Thyroid gland (tissue), 4 donors: ENCODE measurements at places on chromosomes 1 and 21. TPM values are rescaled to one million over a fixed set of nuclear protein-coding genes. Genes with fewer than 3 reads are reported as not detected.
A peak's percentile ranks its signal among the peaks of the same experiment; 100 is the strongest.

LRRC39 gene
- 2.0 TPM for total RNA-seq

GRCh38 chr1:33685256-33685655, 178.6 kb upstream of the HMGB4 start:
- H3K4me1 ChIP-seq = no peaks in the 10 kb centered on the region
- DNase-seq = no peak

RERE gene
- 118 TPM for total RNA-seq

DNA sequence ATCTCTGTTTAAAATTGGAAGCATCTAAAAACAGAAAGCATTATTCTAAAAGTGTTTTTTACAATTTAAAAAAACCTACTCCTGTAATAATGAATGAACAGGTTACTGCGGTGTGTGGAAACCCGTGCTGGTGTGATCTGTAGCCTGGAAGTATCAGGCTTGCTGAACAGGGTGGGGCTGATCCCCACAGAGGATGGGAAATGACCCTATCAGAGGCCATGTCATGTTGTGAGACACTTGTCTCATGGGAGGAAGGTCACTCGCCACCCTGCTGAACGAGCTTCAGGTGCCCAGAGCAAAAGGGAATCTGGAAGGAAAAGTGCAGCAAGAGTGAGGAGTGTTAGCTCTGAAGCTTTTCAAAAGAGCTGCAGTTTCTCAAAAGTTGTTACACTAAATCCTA, 320.7 kb downstream of the RRAGC start:
- no peaks in the 10 kb centered on the region for H3K36me3 ChIP-seq
- no peak overlapping the region for H3K4me3 ChIP-seq
- H3K27ac ChIP-seq = no peak overlapping the region
- no peaks in the 10 kb centered on the region for H3K27me3 ChIP-seq

DNA sequence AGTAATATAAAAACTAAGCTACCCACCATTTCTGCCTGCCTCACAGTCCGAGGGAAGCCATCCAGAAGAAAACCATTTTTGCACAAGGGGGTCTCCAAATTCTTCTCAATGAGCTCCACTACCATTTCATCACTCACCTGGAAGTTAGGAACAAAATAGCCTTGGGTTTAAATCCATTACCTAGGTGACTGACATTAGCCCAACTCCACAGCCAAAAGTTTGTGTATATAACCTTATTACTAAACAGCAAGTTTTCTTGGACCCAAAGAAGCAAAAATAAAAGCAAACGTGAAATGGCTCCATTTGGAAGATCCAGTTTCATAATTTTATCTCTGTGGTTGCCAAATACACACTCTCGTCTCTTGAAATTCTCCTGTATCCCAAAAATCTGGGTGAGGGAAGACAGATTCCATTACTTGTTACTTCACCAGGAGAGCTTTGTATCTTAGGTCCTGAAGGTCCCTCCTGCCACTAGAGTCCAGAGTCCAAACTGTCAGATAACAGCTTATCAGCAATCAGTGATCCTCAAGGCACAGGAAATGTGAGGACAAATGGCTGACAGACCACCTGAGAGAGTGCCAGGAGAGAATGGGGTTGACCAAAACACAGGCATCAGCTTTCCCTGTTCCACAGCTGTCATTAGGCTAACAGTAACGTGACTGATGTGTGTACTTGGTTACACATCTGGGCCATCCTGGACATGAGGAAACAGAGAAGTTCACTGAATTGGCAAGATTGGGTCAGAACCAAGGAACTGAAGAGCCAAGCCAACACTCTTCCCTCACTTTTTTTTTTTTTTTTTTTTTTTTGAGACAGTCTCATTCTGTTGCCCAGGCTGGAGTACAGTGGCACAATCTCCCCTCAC, 14.9 kb downstream of the AK2 start:
- H3K4me1 ChIP-seq = peaks cover 11% of the 10 kb centered on the region
- peaks cover 33% of the 10 kb centered on the region for H3K36me3 ChIP-seq
- H3K27me3 ChIP-seq = no peaks in the 10 kb centered on the region
- H3K27ac ChIP-seq = no peak overlapping the region
- H3K4me3 ChIP-seq = no peak overlapping the region

DNA sequence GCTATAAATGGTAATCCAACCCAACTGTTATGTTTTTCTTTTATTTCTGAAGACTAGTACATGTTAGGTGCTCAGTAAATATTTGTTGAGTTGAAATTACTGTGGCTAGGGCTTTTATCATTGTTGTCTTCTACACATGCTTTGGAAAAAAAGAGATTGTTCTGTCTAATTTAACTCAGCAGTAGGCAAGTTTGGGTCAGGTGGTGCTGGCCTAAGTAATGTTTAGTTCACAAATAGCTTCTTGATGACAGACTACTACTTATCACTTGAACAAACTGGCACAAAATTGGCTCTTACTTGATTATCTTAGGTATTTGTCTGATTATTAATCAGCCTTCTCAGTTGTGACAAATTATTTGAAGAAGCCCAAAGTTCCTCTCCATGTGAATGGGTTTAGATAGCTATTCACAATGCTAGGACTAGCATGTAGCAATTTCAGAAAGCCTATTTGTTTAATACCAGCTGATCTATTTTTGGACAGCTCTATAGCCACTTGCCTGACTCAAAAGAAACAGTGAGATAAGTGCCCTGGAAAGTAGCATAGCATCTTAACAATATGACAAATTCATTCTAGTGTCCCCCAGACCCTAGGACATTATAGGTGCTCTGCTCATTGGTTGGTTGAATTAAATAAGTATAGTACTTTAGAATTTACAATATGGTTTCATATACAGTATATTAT, 32.6 kb downstream of the TMEM200B start:
- H3K27ac ChIP-seq = no peak overlapping the region
- H3K27me3 ChIP-seq = no peaks in the 10 kb centered on the region
- H3K4me3 ChIP-seq = no peak overlapping the region

- H3K27ac ChIP-seq = no peak overlapping the region
- H3K4me1 ChIP-seq = no peaks in the 10 kb centered on the region
- H3K36me3 ChIP-seq = no peaks in the 10 kb centered on the region
- no peak for DNase-seq
- no peaks in the 10 kb centered on the region for H3K27me3 ChIP-seq
Observed at GRCh38 chr1:215767761-215768160, 200.7 kb downstream of the KCTD3 start.

DNA sequence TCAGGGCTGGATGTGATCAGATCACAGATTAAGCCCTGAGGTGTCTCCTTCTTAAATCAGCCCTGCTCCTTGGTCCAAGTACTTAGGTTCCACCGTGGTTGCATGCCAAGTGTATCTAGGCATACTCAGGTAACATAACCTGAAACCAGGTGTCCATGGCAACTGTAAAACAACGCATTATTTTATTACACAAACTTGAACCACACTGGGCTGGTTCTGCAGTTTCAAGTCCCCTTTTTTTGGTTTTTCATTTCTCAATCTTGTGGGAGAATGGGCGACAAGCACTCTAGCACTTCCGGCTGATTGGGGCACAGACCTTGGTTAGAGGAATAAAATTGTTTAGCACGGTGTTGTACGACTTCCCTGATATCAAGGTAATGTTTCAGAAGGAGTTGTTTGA, 65.2 kb downstream of the GBP6 start:
- no peaks in the 10 kb centered on the region for H3K36me3 ChIP-seq
- no peaks in the 10 kb centered on the region for H3K27me3 ChIP-seq
- H3K4me3 ChIP-seq = no peak overlapping the region
- H3K27ac ChIP-seq = peak overlapping the region; percentile 28
- peak; percentile 66 for DNase-seq
- H3K4me1 ChIP-seq = peaks cover 5% of the 10 kb centered on the region

DNA sequence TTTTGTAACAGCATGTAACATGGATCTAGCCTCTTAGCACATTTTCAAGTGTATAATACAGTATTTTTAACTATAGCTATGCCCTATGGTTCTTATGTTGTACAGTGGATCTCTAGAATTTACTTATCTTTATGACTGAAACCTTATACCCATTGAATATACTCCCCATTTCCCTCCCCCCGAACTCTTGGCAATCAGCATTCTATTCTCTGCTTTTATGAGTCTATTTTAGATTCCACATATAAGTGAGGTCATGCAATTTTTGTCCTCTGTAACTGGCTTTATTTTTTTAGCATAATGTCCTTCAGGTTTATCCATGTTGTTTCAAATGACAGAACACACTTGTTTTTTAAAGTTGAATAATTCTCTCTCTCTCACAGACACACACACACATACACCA, 3.1 kb upstream of the GBP6 start:
- H3K4me3 ChIP-seq = no peak overlapping the region
- H3K4me1 ChIP-seq = peaks cover 9% of the 10 kb centered on the region
- no peaks in the 10 kb centered on the region for H3K36me3 ChIP-seq
- no peaks in the 10 kb centered on the region for H3K27me3 ChIP-seq
- no peak overlapping the region for H3K27ac ChIP-seq

- no peak overlapping the region for H3K27ac ChIP-seq
- peak; percentile 85 for DNase-seq
- H3K4me1 ChIP-seq = peaks cover 14% of the 10 kb centered on the region
- no peaks in the 10 kb centered on the region for H3K36me3 ChIP-seq
- no peak overlapping the region for H3K4me3 ChIP-seq
Observed at GRCh38 chr1:156889802-156890580, 3.5 kb upstream of the PEAR1 start.

DNA sequence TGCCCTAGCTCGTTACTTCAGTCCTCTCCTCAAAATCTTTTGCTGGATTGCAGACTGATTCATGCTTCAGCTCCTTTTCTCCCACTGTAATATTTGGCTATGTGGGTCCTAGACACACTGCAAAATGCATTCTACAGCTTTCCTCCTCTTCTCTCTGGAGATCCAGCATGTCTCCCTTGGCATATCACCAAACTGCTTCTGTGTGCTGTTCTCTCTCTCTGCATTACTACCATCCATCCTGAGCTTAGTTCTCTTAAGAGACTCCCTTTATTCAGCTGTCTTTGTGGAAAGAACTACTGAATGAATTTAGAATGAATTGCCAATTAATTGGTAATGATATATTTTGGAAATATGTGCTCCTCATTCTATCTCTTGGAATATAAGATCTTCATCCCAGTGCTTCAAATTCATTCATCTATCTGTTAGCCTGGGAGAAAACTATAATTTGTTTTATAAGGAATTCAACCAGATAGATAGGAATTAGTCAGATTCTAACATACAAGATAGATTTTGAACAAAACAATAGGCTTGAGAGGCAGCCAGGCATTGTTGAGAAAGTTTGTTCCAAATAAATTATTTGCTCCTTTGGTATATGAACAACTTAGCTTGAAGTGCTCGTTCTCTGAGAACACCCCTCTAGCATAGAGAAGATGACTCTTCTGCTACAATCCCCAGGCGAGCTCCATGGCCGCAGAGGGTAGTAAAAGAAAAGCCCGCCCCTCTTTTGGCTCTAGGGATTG, 71.9 kb downstream of the NTMT2 start:
- no peaks in the 10 kb centered on the region for H3K36me3 ChIP-seq
- no peak overlapping the region for H3K27ac ChIP-seq
- no peak for DNase-seq
- H3K27me3 ChIP-seq = no peaks in the 10 kb centered on the region
- no peak overlapping the region for H3K4me3 ChIP-seq

- no peaks in the 10 kb centered on the region for H3K36me3 ChIP-seq
- H3K27me3 ChIP-seq = no peaks in the 10 kb centered on the region
- no peak overlapping the region for H3K27ac ChIP-seq
Observed at GRCh38 chr1:175510914-175511313, 232.5 kb downstream of the TNR start.

DNA sequence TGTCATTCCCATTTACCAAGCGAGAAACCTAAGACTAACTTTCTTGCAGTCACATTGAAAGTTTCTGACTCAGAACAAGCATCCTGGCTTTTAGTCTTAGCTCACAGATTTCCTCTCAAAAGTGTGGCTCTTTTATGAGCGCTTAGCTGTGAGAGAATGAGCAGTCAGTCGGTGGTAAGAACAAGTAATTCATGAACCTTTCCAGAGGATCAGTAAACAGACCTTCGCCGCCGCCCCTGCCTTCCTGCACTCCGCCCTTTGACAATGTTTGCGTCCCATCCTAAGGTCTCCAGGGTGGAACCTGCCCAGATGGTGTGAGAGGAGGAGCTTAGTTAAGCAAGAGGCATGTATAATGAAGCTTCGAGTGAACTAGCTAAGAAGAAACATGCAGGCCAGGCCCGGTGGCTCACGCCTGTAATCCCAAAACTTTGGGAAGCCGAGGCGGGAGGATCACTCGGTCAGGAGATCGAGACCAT, 142.4 kb downstream of the GLUL start:
- no peaks in the 10 kb centered on the region for H3K27me3 ChIP-seq
- DNase-seq = peak; percentile 29
- peak overlapping the region; percentile 32 for H3K27ac ChIP-seq

DNA sequence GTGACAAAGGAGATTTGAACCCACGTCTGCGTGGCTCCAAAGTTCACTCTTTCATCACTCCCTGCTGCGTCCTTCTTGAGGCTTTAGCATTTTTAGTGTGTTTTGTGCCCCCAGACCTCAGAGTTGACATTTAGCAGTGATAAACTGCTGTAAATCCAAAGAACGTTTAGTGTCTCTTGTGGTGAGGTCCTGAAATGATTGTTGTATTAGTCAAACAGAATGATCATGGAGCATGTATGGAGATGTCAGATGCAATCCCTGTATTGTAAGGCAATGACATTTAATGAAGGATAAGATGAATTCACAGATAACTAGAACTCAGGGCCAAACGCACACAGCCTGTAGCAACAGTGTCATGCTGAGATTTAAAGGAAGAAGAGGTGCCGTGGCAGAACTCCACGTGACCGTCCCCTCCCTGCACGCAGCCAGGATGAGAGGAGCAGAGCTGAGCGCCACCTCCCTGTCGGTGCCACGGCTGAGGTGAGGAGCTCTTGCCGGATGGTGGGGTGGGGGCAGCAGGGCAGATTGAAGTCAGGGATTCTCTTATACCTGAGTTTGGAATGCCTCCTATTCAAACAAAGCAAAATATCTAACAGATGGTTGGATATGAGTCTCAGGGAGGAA, 30.1 kb downstream of the NTPCR start:
- peaks cover 11% of the 10 kb centered on the region for H3K4me1 ChIP-seq
- no peak overlapping the region for H3K27ac ChIP-seq
- H3K27me3 ChIP-seq = no peaks in the 10 kb centered on the region
- peak; percentile 56 for DNase-seq

- no peaks in the 10 kb centered on the region for H3K27me3 ChIP-seq
- no peak for DNase-seq
- peaks cover 3% of the 10 kb centered on the region for H3K36me3 ChIP-seq
- H3K4me1 ChIP-seq = peaks cover 15% of the 10 kb centered on the region
Observed at GRCh38 chr1:23742670-23743286, 493 bp upstream of the ELOA start.

DRAXIN gene
- total RNA-seq = not detected

NDUFV3 gene
- 51.9 TPM for total RNA-seq

TMEM125 gene
- total RNA-seq = 50.8 TPM

CD84 gene
- total RNA-seq = 2.3 TPM

- H3K27ac ChIP-seq = no peak overlapping the region
- peaks cover 37% of the 10 kb centered on the region for H3K36me3 ChIP-seq
- H3K27me3 ChIP-seq = no peaks in the 10 kb centered on the region
- H3K4me3 ChIP-seq = no peak overlapping the region
Observed at GRCh38 chr1:1046243-1046642, 26.3 kb downstream of the AGRN start.

GRCh38 chr1:20200966-20201365, 14.6 kb upstream of the PLA2G2C start:
- H3K27me3 ChIP-seq = no peaks in the 10 kb centered on the region
- H3K36me3 ChIP-seq = no peaks in the 10 kb centered on the region
- H3K4me1 ChIP-seq = no peaks in the 10 kb centered on the region
- H3K27ac ChIP-seq = no peak overlapping the region
- DNase-seq = no peak
